Gastrocnemius medialis (tissue), 4 donors: ENCODE measurements at places on chromosomes 1 and 21. TPM values are rescaled to one million over a fixed set of nuclear protein-coding genes. Genes with fewer than 3 reads are reported as not detected.
A peak's percentile ranks its signal among the peaks of the same experiment; 100 is the strongest.

DNA sequence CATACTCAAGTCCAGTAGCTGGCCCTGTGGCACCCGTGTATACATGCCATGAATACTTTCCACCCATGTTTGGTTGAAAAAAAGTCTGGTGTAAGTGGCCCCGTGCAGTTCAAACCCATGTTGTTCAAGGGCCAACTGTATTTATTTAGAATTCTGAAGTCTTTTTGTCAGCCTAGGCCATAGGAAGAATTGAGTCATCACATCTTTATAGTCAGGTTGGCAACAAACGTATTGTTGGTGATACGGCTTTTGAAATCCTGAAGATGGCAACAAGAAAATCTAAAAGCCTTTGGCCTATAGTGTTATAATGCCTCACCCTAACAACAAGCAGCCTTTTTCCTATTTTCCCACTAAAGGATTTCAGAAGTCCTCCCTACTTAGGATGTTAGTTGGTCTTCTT is 363.6 kb downstream of the PLPP3 start:
- no peak for DNase-seq

- no peak for DNase-seq
Observed at GRCh38 chr21:44838951-44839350, 21.1 kb upstream of the SUMO3 start.

GRCh38 chr21:46078322-46078977 is 19.5 kb upstream of the COL6A2 start:
- DNase-seq: no peak

DNA sequence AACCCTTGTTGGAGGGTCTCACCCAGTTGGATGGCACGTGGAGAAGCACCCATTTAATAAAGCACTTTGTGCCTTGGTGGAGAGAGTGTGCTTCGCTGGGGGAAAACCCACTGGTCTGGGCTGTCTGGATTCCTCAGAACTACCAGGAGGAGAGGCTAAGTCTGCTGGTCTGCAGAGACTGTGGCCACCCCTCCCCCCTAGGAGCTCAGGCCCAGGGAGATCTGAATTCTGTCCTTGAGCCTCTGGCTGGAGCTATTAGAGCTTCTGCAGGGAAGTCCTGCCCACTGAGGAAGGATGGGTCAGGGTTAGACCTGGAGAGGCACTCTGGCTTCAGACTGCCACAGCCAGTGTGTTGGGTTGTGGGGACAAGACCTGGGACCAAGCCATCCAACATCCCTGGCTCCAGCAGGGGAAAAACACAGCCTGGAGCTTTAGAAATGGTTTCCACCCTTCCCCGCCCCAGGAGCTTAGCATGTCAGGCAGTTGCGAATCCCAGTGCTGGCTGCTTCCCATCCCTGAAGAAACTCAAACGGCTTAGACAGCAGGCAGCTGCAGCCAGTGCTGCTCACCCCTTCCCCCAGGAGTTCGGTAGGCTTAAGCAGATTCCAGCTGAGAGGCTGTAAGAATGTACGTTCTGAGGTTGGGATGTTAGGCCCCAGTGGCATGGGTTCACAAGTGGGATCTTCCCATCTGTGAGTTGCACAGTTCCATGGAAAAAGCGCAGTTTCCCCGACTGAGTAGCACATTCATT is 288.3 kb downstream of the TGFB2 start:
- no peak for DNase-seq

DNA sequence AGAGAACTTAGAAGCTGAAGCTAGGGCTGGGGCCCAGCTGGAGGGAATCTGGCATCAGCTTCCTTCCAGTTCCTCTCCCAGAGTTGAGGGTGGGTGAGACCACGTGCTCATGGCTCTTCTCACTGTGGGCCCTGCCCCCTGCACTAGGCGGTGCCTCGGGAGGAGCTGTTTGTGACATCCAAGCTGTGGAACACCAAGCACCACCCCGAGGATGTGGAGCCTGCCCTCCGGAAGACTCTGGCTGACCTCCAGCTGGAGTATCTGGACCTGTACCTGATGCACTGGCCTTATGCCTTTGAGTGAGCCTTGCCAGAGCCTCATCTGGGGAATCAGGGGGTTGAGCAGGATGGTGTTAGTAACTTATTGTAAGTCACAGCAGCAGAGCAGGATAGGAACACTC is 16.1 kb downstream of the AKR1A1 start:
- DNase-seq: peak; percentile 52

DNA sequence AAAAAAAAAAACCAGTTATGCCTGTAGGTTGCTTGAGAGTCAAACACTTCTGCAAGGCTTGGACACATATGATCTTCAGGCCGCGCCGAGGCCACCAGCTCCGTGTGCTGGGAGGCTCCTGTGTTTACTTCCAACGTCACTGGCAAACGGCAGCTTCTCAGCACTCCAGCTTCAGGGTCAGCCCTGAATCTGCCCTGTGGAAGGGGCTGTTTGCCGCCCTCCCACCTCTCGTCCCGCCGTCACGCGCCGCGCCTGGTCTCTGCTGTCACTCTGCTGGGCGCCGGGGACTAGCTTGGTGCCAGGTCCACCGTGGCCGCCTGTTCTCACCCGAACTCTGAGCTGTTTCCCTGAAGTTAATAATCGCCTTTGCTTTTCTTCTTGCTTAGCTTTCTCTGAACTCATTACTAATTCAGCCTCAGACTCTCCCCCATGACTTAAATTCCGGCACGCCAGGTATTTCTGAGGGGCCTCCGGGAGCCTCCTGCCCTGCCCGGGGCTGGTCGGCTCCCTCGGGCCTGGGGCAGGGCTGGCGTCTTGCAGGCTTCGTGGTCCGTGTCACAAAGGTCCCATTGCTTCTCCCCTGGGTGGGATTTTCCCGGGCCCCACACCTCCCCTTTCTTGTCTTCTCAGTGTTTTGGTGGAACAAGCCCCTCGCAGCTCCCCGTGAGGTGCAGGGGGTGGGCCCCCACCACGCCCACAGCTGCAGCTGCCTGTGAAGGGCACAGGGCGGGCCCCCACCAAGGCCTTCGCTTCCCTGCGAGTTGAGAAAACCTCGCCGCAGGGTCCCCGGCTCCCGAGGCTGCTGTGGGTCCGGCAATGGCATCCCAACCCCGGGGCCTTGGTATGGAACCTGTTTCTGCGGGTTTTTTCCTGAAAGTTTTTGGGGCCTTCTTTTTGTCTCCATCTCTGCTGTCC is 14.6 kb upstream of the C1orf159 start:
- DNase-seq: no peak

GRCh38 chr1:205301205-205301821 is 20.2 kb downstream of the NUAK2 start:
- DNase-seq: no peak

DNA sequence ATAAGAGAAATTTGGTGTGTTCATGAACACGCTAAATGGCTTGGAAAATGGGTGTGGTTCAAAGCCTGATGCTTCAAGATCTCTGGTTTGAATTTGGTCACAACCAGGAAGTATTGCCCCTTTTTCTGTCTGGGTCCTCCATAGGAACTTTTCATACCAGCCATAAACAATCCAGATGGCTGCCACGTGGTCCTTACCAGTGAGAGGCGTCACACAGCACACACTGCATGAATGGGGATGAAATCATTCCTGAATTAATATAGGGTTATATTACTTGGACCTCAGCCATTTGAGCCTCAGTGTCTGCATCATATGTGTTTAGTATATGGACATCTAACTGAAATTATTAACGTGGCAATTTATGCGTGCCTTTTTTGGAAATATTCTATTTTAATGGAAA is 64.0 kb downstream of the PRRX1 start:
- no peak for DNase-seq

GRCh38 chr1:81547261-81547911 is 253.3 kb upstream of the ADGRL2 start:
- no peak for DNase-seq

GRCh38 chr1:64686828-64687724 is 57.8 kb upstream of the RAVER2 start:
- no peak for DNase-seq

The TMEM81 gene
- 3.7 TPM for total RNA-seq

The MMEL1 gene
- not detected for total RNA-seq

The OR6N1 gene
- not detected for total RNA-seq

The FOXD3 gene
- total RNA-seq: 0.61 TPM

The BEND5 gene
- 3.5 TPM for total RNA-seq

The RPTN gene
- total RNA-seq: not detected

The DNAI4 gene
- not detected for total RNA-seq
